ENCODE measurements at places on chromosomes 5 and 9.

GRCh38 chr5:72372331-72372730, 52.2 kb downstream of the PTCD2 start:
- H3K27ac ChIP-seq: no peak overlapping the region
- H3K36me3 ChIP-seq: no peaks in the 10 kb centered on the region
- DNase-seq: no peak
- peaks cover 30% of the 10 kb centered on the region for H3K27me3 ChIP-seq

GRCh38 chr5:74141053-74141452, 499.5 kb downstream of the ENC1 start:
- H3K36me3 ChIP-seq: no peaks in the 10 kb centered on the region
- H3K27ac ChIP-seq: no peak overlapping the region
- H3K4me3 ChIP-seq: no peak overlapping the region
- DNase-seq: no peak
- H3K4me1 ChIP-seq: no peaks in the 10 kb centered on the region
- peaks cover 68% of the 10 kb centered on the region for H3K27me3 ChIP-seq

DNA sequence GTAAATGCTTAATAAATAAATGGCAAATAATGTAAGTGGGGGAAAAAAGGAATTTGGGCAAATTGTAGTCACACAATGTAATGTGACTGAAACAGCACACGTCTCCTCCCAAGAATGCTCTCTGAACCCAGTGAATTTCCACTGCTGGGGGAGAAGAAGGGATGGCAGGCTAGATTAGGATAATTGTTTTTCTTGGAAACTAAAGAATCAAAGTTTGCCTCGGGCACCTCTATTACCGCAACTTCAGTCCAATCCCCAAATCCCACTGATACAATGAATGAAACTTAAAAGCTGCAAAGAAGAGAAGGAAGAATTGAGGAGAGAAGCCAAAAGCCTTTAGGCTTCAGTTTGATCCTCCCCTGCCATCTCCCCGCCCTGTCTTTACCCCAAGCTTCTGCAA, 423.2 kb upstream of the PAPPA start:
- H3K36me3 ChIP-seq: no peaks in the 10 kb centered on the region
- DNase-seq: no peak
- no peaks in the 10 kb centered on the region for H3K27me3 ChIP-seq
- H3K4me1 ChIP-seq: no peaks in the 10 kb centered on the region
- no peak overlapping the region for H3K4me3 ChIP-seq

DNA sequence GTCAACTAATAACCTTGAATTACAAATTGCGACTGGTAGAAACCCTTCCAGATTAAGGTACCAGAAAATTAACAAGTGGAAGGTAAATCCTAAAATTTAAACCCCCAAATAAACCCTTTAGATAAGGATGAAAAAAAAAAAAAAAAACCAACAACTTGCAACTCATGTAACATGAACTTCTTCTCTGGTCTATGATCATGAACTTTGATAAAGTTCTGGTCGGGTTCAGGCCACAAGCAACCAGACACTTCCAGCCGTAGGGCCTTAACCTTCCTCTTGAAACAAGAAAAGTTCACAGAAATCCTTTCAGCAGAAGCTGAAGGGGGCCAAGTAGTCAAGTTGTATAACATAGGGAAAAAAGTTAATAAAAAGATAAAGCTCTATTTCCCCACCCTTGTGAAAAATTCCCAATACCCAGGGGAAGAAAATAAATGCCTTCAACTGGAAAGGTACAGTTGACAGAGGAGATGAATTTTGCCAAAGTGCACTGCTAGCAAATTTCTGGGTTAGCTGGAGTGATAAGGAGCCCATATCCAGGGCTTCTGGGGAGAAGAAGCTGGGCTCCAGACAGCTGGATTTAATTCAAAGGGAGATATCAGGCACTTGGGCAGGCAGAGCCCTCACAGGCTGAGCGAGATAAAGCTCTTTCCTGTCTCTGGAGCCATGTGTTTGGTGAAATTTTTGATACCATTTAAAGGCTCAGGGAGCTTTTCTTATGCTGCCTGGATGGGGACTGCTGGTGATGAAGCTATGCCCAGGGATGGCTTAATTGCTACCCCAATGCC, 234.2 kb upstream of the PANK3 start:
- no peaks in the 10 kb centered on the region for H3K36me3 ChIP-seq
- H3K4me3 ChIP-seq: no peak overlapping the region
- peaks cover 13% of the 10 kb centered on the region for H3K27me3 ChIP-seq
- no peak overlapping the region for H3K27ac ChIP-seq
- DNase-seq: no peak
- H3K4me1 ChIP-seq: no peaks in the 10 kb centered on the region

GRCh38 chr5:2442496-2443354, 308.8 kb downstream of the IRX2 start:
- H3K4me3 ChIP-seq: no peak overlapping the region
- no peaks in the 10 kb centered on the region for H3K4me1 ChIP-seq
- H3K36me3 ChIP-seq: peaks cover 2% of the 10 kb centered on the region
- no peak overlapping the region for H3K27ac ChIP-seq
- DNase-seq: no peak

GRCh38 chr9:125538092-125538473, 168.9 kb downstream of the MAPKAP1 start:
- peaks cover 6% of the 10 kb centered on the region for H3K36me3 ChIP-seq
- peak overlapping the region; percentile 3 for H3K27ac ChIP-seq
- H3K4me3 ChIP-seq: no peak overlapping the region
- DNase-seq: no peak
- no peaks in the 10 kb centered on the region for H3K27me3 ChIP-seq
- H3K4me1 ChIP-seq: peaks cover 7% of the 10 kb centered on the region

GRCh38 chr5:135237748-135238103, 161.3 kb downstream of the MACROH2A1 start:
- no peak overlapping the region for H3K27ac ChIP-seq
- no peak for DNase-seq
- no peak overlapping the region for H3K4me3 ChIP-seq
- H3K4me1 ChIP-seq: no peaks in the 10 kb centered on the region
- H3K27me3 ChIP-seq: peaks cover 50% of the 10 kb centered on the region

DNA sequence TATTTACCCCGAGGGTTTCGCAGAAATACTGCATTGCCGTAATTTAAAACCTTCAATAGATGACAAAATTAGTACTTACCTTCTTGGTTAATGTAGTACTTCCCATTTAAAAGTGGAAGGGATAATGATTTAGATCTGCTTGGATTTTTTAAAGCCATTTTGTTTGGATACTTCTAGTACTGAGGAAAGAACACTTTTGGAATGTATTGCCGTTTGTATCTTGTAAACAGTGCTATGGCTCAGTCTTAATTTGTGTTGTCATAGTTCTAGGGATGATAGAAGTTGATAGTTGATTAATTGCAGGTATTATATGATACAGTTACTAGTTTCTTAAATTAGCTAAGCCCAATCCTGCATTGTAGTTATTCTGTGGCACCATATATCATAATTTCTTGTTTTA, 33.1 kb downstream of the TNPO1 start:
- peaks cover 25% of the 10 kb centered on the region for H3K36me3 ChIP-seq
- DNase-seq: no peak
- H3K4me3 ChIP-seq: peak overlapping the region; percentile 99
- H3K27me3 ChIP-seq: no peaks in the 10 kb centered on the region

DNA sequence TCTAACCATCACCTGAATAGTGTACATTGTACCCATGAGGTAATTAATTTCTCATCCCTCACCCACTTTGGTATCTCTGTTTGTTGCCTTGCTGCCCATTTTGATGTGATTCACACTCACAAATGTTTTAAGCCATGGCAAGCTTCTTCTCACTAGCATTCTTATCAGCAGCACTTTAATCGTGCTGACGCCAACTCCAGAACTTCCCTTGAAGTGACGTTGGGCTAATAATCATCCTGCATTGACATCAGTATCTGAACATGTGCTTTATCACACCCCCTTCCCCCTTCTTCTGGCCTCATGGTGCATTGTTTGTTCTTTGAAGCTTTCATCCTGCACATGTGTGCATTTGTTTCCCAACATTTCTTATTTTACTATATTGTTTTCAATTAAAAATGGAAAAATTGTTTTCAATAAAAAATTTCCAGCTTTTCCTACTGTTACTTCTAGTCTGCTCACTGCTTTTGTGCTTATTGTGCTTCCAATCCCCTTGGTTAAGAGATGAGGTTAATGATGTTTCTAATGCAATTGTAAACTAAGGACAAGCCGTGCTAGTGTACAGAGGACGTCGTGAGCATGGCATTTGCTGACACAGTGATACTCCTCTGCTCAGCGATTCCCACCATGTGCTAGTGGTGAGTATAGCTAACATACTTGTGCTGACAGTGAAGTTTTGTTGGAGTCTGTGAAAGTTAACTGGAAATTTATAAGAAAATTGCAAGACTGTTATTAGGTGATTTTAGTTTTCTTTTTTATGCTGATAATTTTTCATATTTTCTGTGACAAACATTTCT, 238.5 kb downstream of the KDM4C start:
- H3K27ac ChIP-seq: no peak overlapping the region
- no peak for DNase-seq
- H3K4me3 ChIP-seq: no peak overlapping the region
- H3K4me1 ChIP-seq: peaks cover 5% of the 10 kb centered on the region
- no peaks in the 10 kb centered on the region for H3K27me3 ChIP-seq
- peaks cover 37% of the 10 kb centered on the region for H3K36me3 ChIP-seq

DNA sequence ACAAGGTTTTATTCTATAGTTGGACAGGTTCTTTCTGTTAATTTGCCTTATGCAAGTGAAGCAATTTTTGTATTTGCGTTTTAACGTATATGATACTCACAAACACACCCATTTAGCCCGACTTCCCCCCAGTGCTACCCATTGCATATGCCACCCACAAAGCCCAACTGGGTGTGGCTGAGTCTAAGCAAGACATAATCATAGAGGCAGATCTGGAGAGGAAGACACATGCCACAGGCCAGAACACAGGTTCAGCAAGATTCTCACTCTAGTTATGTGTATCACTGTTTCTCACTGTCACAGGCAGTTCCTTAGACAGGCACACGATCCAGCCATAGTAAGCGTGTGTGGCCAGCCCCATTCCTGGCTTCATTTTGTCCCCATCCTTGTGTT, 29.0 kb upstream of the PUM3 start:
- H3K27ac ChIP-seq: no peak overlapping the region
- peaks cover 78% of the 10 kb centered on the region for H3K27me3 ChIP-seq
- no peaks in the 10 kb centered on the region for H3K36me3 ChIP-seq

DNA sequence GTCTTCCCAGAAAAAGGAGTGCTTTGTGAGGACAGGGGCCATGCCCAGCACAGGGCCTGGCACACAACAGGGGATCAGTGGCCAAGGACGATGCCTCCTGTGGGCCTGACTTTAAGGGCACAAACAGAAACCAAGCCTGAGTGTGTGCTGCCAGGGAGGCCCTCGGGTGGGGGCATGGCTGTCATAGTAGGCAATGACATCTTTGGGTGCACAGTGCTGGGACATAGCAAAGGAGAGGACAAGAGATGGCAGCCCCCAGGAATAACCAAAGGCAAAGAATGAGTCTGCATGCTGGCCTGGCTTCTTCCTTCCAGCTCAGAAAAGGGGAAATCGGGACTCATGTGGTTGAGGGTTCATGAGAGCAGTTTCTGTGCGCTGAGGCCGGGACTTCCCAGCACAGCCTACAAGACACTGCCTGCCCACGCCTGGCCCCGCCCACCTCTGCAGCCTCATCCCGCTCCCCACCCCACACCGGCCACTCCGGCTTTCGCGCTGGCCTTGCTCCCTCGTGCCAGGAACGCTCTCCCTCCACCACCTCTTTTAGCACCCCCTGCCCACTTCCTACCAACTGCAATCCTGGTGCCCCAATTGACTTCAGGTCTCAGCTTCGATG, 13.8 kb upstream of the LHX2 start:
- H3K4me1 ChIP-seq: peaks cover 35% of the 10 kb centered on the region
- H3K27me3 ChIP-seq: peaks cover 94% of the 10 kb centered on the region
- H3K36me3 ChIP-seq: peaks cover 1% of the 10 kb centered on the region
- H3K27ac ChIP-seq: no peak overlapping the region
- H3K4me3 ChIP-seq: peak overlapping the region; percentile 89

GRCh38 chr9:9747787-9748186, 865.0 kb downstream of the PTPRD start:
- H3K27ac ChIP-seq: no peak overlapping the region
- DNase-seq: no peak
- no peaks in the 10 kb centered on the region for H3K27me3 ChIP-seq
- no peak overlapping the region for H3K4me3 ChIP-seq

DNA sequence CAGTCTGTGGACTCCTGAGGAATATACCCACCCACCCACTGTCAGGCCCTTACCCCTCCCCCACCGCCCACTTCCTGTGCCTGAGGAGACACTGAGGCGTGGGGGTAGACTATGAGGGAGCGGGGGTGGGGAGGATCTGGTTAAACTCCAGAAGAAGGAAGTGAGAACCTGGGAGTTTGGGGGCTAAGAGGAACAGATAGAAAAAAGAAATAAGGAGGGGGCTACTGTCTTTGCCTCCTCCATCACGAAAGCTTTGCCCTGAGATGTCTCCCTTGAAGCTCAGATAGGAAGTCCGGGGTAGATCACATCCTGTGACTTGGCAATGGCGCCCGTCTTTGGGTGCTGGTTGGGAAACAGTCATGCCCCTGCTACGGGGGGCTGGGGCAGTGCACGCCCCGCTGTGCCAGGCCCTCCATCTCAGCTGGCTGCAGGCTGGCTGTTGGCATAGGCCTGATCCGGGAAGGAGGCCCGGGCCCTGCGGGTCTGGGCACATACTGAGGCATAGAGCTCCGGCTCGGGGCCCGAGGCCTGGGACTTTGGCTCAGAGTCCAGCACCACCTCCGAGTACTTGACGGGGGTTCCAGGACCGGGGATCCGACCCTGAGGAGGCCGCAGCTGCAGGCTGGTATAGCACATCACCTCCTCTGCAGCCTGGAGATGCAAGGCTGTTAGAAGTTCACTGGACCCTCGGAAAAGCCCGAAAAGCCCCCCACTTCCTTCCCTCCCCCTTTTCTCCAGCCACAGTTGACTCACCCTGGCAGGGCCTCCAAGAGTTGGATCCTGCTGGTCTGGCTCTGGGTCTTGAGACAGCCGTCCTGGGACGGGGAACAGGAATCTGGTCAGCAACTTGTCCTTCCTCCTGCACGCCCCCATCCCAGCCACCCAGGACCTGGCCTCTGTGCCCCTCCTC, 1.0 kb downstream of the SIT1 start:
- peak overlapping the region; percentile 90 for H3K4me3 ChIP-seq
- no peaks in the 10 kb centered on the region for H3K27me3 ChIP-seq
- DNase-seq: no peak
- H3K4me1 ChIP-seq: peaks cover 45% of the 10 kb centered on the region
- peaks cover 24% of the 10 kb centered on the region for H3K36me3 ChIP-seq
- peak overlapping the region; percentile 80 for H3K27ac ChIP-seq

DNA sequence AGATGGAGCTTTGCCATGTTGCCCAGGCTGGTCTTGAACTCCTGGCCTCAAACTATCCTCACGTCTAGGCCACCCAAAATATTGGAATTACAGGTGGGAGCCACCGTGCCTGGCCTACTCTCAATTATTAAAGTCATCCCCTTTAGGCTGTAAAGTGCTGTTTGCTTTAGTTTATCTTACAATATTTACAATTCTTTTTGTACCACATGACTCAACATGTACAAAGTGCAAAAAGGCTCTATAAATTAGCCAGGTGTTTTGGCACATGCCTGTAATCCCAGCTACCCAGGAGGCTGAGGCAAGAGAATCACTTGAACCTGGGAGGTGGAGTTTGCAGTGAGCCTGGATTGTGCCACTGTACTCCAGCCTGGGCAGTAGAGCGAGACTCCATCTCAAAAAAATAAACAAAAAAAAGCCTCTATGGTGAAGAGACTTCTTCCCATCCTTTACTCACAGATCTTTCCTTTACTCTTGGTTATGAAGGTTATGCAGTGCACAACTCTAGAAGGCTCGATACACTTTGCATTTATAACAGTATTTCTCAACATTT, 28.5 kb upstream of the MLLT3 start:
- H3K27ac ChIP-seq: no peak overlapping the region
- no peaks in the 10 kb centered on the region for H3K4me1 ChIP-seq
- H3K36me3 ChIP-seq: no peaks in the 10 kb centered on the region
- no peak overlapping the region for H3K4me3 ChIP-seq
- H3K27me3 ChIP-seq: peaks cover 23% of the 10 kb centered on the region

Measured in central memory CD8-positive, alpha-beta T cell (primary cell).